Activated CD4-positive, alpha-beta T cell treated with anti-CD3 and anti-CD28 coated beads, Interleukin-2, amount 50 U/mL, for 4 hours (primary cell): ENCODE measurements at places on chromosomes 12 and 14.

DNA sequence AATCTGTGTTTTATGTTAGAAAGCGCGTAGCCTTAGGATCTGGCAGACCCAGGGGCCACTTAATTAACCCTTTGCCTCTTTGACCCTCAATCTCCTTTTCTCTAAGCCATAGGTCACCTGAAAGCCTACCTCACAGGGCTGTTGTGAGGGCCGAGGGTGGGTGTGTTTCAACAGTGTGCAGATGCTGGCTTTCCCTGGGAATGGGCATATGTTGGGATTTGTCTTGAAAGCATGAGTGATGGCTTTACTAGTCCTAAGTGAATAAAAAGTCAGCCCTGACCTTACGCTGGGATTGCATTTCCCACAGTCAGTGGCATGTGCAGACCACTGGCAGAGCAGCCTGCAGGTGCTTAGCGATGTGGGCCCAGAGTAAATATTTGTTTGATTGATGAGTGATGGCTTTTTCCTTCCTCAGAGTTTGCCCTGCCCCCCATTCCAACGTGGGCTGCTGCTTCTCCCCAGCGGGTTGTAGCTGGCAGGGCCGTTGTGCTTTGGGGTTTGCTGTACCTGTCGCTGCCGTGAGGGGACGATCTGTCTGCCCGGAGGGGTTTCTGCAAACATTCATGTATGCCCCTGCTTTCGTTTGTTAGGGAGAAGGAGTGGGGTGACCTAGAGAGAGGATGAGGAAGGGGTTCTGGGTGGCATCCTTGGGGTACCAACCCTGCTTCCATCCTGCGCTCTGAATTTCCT lies 31.5 kb downstream of the MEG3 start:
- DNase-seq, result no peak

DNA sequence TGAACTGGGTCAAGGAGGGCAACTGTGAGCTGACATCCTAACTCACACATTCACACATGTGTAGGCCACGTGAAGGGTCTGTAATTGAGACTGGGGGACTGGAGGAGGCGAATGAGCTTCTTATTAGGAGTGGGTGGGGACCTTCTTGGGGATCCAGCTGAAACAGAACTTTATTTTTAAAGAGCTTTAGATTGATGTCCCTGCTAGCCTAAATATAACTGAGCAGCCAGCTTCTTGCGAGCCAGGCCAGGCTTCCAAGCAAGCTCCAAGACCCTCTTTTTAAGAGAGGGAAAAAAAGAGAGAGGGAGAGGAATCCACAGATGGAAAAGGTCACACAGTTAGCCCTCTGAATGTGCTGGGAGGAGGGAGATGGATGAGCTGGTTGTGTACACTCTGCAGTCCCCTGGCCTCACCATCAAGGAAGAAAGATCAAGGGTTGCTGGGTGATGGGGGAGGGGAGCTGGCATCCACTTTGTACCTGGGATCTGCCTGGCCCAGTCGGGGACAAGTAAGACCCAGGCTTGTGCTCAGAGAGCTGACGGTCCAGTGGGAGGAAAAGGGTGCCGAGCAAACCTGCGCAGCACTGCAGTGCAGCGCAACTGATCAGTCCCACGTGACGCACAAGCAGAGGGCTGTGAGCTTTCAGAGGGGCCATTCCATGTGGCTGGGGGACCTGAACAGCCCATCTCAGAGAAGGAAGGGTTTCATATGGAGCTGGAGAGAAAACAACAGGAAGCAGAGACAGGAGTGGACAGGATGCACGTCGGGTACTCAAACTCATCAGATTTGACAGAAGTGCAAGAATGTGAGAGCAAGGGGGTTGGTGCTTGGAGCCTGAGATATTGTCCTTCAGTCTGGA lies 154.5 kb downstream of the ZFP36L1 start:
- no peak for DNase-seq

GRCh38 chr12:114237230-114237629 lies 168.7 kb downstream of the TBX5 start:
- no peak for DNase-seq

DNA sequence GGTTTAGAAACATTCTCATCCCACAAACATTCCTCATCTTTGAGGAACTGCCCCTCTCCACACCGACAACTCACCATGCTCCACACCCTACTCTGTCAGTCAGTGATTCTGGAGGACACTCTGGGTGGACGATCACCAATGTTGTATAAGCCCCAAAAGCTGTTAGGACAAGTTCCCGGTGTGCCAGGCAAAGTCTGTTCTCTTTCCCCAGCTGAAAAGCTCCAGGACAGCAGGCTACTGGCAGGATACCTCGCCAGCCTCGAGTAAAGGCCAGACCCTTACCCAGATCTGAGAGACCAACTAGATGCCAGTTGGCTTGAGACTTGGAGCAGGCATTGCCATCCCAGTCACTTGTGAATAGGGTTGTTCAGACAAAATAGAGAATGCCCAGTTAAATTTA lies 12.0 kb downstream of the KRT5 start:
- no peak for DNase-seq

GRCh38 chr14:56505361-56505760 lies 74.2 kb upstream of the TMEM260 start:
- DNase-seq, result no peak

DNA sequence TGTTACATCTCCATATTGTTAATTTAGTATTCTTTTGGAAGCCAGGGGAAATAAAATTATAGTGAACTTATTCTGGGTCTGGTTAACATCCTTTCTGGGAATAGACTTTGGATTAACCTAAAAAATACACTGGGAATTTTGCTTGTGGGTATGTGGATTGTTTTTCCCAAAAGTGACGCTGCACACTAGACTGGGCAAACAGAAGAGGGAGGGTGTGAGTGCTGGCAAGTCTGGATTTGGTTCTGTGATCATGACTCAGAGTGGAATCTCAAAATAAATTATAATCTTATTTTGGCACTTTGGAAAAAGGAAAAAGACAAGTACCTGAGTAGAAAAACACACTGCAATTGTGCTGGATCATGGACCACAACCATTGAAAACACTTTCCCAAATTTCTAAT lies 15.2 kb upstream of the LUM start:
- DNase-seq, result no peak

- DNase-seq, result peak; percentile 55
These were observed 7.4 kb upstream of the GLRX5 start for GRCh38 chr14:95527387-95528002.

DNA sequence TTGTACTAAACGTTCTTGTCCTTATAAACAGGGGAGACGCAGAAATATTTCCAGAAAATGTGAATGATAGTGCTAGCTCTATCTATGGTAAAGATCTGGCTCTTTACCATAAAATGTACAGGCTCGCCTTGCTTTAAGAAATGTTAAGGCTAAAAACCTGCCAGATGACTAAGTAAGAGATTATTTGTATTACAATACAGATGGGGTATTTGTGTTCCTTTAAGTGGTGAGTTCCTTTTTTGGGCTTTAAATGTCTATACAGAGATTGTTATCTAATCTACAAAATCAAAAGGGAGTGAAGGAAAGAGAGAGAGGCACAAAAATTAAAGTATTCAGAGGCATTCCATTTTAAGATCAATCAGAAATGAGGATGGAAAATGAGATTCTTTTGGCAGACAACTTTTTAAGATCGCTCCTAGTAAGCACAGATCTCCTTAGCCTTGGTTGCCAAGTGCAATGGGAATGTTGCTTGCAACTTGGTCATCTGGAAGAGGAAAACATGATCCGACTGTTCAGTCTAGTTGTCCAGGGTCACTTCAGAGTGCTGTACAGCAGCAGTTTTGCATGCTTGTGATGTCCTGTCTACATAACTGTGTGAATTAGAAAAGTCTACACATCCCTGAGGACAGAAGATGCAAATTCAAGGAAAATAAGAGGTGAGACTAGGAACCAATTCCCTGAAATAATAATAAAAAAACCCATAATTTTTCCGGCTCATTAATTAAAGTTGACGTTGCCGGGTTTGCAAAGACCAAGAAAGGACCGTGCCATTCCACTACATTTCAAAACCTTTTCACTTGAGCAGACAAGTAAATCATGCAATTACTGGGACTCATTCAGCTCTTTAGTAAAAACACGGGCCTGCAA lies 380.8 kb downstream of the EGLN3 start:
- no peak for DNase-seq

DNA sequence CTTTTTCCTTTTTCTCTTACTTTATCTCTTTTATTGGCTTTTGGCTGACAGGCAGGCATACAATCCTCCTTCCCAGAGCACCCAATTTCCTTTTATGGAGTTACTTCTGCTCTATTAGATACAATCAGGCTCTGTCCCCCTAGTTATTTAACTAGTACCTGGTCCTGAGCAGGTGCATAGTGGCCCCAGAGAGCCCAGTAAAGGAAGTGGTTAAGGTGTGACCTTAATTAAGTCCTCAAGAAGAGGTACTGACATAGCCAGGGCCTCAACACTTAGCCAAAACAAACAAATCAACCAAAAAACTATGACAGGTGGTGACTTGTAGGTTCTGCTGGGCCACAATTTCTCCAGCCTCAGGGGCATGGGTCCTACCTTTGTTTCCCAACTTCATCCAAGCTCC lies 82.9 kb downstream of the CCDC60 start:
- no peak for DNase-seq

DNA sequence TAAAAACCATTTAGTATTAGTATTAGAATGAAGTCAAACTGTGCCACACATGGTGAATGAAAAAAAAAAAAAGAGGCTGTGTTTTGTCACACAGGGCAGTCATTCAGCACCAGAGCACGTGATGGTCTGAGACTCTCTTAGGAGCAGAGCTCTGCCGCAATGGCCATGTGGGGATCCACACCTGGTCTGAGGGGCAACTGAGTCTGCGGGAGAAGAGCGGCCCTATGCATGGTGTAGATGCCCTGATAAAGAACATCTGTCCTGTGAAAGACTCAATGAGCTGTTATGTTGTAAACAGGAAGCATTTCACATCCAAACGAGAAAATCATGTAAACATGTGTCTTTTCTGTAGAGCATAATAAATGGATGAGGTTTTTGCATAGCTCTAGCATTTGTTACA lies 12.2 kb upstream of the BDKRB1 start:
- DNase-seq, result no peak

DNA sequence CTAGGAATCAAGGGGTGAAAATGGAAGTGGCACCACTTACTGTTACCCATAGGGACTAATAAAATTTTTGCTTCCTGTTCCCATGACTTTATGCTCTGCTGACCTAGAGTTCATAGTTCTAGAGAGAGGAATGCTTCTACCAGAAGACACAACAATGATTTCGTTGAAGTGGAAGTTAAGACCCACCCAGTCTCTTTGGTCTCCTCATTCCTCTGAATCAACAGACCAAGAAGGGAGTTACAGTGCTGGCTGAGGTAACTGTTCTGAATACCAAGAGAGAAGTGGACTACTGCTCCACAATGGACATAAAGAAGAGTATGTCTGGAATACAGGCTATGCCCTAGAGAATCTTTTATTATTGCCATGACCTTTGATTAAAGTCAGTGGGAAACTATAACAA lies 23.5 kb upstream of the DYRK2 start:
- no peak for DNase-seq

- no peak for DNase-seq
These were observed 84.6 kb upstream of the GRIP1 start for GRCh38 chr12:66763467-66763866.

DNA sequence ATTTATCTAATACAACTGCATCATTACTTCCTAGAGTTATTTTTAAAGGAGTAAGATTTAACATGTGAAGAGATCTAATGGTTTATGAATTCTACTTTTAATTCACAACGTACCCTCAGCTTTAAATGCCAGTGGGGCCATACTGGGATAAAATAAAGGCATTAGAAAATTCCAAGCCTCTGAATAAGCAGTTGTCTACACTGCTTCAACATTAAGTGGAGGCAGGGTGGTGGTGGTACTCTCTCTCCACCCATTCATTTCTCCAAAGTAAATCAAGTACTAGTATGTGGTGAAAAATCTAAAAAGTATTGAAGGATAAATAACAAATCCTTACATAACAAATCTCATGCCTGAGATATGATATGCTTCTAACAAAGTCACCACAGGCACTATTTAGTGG lies 52.4 kb downstream of the FERMT2 start:
- DNase-seq, result no peak

DNA sequence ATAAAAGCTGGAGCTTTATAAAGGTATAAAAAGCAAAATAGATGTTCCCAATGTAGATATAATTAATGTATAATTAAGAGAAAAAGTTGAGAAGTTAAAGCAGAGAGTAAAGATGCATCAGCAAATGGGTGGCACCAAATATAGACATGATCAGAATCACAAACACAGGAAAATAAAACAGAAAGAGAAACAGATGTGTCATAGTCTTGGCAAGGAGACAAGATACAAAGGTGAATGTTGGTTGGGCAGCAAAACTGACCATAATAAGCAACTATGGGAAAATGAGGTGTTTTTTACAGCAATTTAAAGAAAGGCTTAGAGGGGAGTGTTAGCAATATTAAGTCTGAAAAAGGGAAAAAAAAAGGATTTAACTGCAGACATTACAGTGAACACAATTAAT lies 135.4 kb upstream of the CLEC14A start:
- DNase-seq, result no peak

DNA sequence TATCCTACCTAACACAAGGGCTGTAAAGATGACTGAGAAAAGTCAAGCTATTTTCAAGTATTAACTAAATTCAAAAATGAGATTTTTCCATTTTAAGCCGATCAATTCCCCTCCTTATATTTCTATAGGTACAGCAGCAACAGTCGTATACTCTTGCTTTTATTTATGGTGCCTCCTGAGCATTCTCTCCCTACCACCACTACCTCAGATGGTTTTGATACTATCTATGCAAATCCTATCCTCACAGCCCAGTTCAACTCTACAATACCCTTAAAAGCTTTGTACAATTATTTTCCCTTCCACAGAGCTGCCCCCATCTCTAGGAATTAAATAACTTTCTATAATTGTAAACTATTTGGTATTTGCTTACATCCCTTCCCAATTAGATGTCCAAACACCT lies 52.1 kb downstream of the GALC start:
- DNase-seq, result no peak

DNA sequence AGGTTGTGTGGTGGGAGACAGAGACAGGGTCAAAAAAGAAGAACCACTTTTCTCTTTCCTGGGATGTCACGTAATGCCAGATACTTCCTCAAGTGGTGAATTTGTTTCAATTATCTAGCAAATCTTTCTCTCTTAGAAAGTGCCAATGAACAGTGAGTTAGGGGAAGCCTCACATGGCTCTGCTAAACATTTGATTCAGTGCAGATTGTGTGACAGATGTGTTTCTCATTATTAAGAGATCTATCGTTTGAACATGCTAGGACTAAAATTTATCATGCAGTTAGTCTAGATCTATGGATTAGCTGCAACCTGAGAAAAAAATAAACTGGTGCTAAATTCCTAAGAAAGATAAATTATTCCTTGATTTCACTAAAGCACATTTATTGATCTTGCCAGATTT lies 247.8 kb downstream of the MDGA2 start:
- no peak for DNase-seq

GRCh38 chr14:104187931-104188726 lies 49.7 kb downstream of the KIF26A start:
- DNase-seq, result no peak

- DNase-seq, result no peak
These were observed 20.7 kb upstream of the SDR39U1 start for GRCh38 chr14:24463017-24463883.

- DNase-seq, result no peak
These were observed 258.6 kb upstream of the TMEM132C start for GRCh38 chr12:128008341-128008740.

DNA sequence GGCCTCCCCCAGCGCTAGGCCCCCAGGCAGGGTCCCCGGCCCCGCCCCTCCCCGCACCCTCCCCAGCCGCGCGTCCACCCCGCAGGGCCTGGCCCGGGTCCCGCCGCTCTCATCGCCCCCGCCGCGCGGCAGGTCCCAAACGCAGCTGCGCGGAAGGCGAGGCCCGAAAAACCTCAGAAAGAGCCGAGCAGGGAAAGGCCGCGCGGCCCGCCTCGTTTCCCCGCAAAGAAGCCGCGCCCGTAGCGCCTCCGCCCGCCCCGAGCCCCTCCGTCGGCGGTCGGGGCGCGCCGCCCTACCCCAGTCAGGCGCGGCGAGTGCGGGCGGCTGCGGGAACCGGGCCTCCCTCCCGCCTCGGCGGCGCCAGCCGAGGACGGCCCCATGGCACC lies 324 bp downstream of the POLE start:
- DNase-seq, result no peak
